Suppressor macrophage treated with lipopolysaccharide for 4 hours (primary cell): ENCODE measurements at places on chromosomes 13 and 19.

DNA sequence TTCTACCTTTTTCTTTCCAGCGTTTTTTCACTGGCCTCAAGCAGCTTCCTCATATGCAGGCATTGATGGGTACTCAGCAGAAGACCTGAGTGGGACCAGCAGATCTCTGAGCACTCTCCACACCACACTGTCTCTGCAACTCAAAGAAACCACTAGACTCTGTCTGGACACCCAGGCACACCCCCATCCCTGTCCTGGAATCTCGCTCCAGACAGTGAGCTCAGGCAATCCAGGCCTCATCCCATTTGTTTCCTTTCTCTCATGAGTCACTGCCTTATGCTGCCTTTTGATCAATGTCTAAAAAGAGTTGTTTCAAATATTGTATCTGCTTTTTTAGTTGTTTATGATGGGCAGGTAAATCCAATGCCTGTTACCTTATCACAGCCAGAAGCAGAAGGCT, 19.7 kb upstream of the POP4 start:
- no peak for DNase-seq

GRCh38 chr19:46371371-46371901, 24.5 kb downstream of the PPP5C start:
- no peak for DNase-seq

- peak; percentile 3 for DNase-seq
Measured at GRCh38 chr13:78326633-78327032, 276.7 kb downstream of the POU4F1 start.

DNA sequence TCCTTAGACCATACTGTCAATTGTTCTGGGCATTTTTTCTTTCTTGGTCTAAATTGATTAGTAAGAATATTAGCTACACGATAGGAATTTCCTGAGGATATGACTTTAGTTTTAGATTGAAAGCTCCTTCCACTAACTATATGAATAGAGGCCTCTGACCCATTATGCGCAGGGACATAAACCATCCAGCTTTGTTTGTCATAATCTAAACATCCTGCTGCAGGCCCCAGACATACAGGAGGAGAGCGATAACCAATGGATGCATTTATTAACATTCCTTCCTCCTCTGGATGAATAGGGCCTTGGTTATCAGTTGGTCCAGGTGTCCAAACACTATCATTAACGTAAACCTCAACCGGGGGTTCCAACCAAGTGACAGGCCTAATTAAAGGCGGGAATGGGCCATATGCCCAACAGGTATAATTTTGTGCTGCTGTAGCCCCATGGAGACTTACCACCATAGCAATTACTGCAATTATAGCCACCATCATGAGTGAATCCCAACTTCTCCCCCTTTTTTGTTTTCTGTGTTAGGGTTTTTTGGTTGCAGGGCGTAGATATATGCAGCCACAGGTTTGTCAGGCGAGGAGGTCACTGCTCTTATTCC, 32.6 kb downstream of the CLEC4M start:
- no peak for DNase-seq

- DNase-seq: no peak
Measured at GRCh38 chr13:104625201-104625600, 1559.0 kb upstream of the SLC10A2 start.

DNA sequence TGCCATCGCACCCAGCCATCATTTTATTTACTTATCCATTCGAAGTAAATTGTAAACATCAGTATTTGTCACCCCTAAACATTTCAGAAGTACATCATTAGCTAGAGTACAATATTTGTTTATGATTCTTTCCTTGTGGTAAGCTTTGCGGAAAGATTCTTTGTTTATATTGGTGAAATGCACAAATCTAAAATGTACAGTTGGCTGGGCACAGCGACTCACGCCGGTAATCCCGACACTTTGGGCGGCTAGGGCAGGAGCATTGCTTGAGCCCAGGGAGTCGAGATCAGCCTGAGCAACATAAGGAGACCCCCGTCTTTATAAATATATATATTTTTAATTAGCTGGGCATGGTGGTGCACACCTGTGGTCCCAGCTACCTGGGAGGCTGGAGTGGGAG, 10.1 kb downstream of the LGALS7B start:
- DNase-seq: no peak

GRCh38 chr13:24822640-24823039, 58.7 kb downstream of the RNF17 start:
- DNase-seq: no peak

GRCh38 chr13:113048766-113049165, 56.8 kb upstream of the F7 start:
- no peak for DNase-seq

GRCh38 chr13:33262997-33263396, 22.6 kb downstream of the STARD13 start:
- peak; percentile 41 for DNase-seq

DNA sequence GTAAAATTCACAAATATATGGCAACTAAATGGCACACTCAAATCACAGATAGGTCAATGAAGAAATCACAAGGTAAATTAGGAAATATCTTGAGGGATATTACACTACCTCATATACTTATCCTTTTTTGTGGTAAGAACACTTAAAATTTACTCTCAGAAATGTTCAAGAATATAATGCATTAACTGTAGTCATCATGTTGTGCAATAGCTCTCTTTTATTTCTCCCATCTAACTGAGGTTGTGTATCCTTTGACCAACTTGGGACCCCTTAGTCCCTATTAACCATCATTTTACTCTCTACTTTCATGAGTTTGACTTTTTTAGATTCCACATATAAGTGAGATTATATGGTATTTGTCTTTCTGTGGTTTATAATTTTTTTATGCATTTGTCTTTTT, 52.6 kb downstream of the WTIP start:
- no peak for DNase-seq

DNA sequence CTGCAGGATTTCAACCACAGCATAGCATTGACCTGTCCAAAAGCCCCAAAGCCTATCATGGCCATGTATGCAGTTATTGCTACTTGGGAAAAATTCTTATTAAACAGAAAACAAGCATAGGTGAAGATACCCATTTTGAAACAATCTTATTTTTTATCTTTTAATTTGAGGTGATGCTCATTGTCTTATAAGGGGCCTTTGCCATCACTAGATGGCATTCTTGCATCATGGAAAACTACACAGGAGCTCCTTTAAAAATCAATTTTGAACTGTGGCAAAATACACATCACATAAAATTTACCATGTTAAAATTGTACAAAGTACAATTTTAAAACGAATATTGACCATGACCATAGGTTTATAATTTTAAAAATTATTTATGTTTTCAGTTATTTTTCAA, 38.9 kb upstream of the ZNF835 start:
- no peak for DNase-seq

DNA sequence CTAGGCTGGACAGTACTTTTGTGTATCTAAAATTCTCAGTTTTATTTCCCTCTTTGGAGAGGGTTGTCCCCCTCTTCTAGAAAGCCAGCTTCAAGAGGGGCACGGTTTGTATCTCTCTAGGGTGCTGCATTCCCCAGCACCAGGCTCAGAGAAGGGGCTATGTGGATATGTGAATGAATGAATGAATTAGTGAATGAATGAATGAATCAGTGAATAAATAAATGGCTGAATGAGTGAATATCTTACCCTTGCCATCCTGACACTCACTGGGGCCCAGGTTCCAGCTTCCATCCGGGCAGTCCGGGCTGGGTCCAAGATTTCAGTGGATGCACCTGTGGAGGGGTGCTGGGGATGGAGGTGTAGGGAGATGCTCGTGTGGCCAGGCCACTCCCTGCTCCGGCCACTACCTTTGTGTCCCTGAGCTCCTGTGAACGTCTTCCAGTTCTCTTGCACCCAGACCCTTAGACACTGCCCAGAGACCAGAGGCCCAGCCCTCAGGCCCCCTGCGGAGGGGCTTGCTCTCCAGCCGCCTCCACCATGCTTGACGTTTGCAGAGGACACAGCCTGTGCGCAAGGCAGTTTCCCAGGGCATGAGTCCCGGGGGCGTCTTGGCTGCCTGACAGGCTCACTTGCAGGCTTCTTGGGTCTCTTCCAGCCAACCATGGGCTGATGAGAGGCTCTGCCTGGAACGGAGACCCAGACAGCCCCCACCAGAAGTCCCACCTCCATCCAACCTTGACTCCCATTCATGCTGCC, 2.8 kb upstream of the KCNN1 start:
- DNase-seq: no peak

DNA sequence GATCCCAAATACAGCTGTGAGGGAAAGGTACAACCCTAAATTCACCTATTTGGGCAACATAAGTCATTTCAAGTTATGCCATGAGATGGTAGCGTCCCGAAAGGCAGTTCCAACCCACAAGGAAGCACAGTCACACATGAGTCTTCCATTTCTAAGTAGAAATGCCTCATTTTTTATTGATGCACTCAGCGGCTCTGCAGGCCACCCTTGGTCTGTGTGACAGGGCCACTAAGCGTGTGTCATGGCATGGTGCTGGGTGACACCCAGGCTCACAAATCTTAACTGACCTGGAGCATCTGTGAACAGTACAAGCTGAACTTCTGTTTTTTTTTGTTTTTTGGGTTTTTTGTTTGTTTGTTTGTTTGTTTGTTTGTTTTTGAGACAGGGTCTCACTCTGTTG, 15.1 kb downstream of the RAB20 start:
- no peak for DNase-seq

- DNase-seq: peak; percentile 64
Measured at GRCh38 chr19:35090506-35091214, 25.0 kb upstream of the FXYD3 start.

DNA sequence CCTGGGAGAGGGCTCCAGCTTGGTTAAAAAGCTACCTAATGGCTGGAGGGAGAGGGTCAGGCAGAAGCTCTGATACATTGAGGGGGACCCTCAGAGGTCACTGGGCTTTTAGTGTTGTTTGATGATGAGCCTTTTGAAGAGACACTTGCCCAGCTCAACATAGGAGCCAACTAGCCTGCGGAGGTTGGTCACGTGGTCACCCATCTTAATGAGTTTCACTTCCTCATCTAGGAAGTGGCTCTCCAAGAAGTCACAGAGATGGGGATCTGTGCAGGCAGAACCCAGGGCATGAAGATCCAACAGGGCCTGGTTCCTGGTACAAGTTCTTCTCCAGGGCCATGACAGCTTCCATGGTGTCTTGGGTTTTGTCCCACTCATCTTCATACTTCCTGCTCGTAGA, 33.4 kb downstream of the IPO5 start:
- peak; percentile 54 for DNase-seq

DNA sequence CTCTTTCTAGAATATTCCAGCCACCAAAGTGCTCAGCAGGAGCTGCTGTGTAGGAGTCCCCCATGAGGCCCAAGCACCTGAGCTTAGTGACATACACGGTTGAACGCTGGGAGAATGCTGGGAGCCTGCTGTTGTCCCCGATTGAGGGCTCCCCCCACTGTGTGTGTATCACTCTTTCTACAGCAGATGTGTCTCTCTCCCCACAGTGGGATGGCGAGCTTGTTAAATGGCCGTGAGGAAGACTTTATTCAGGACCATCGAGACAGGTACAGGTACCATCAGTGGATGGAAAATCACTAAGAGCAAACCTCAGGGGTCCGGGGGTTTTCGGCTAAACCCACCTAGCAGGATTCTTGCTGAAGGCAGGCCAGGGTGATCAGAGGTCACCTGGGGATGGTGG, 22.7 kb downstream of the EPN1 start:
- no peak for DNase-seq

DNA sequence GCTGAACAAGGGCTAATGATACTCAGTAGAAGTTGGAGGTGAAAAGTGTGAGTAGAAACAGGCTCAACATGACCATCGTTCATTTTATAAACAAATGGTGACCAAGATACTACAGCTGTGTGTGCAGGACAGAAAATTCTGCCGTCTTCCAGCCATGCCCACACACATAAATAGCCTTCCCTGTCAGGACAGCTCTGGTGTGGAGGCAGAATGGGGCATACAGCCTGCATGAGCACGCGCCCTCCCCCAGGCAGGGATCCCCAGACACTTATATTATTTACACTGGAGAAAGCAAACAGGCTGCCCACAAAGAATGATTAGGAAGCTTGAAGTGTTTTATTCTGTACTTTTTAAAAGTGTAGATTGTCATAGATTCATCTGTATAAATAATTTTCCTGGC, 20.4 kb downstream of the GJA3 start:
- DNase-seq: no peak

DNA sequence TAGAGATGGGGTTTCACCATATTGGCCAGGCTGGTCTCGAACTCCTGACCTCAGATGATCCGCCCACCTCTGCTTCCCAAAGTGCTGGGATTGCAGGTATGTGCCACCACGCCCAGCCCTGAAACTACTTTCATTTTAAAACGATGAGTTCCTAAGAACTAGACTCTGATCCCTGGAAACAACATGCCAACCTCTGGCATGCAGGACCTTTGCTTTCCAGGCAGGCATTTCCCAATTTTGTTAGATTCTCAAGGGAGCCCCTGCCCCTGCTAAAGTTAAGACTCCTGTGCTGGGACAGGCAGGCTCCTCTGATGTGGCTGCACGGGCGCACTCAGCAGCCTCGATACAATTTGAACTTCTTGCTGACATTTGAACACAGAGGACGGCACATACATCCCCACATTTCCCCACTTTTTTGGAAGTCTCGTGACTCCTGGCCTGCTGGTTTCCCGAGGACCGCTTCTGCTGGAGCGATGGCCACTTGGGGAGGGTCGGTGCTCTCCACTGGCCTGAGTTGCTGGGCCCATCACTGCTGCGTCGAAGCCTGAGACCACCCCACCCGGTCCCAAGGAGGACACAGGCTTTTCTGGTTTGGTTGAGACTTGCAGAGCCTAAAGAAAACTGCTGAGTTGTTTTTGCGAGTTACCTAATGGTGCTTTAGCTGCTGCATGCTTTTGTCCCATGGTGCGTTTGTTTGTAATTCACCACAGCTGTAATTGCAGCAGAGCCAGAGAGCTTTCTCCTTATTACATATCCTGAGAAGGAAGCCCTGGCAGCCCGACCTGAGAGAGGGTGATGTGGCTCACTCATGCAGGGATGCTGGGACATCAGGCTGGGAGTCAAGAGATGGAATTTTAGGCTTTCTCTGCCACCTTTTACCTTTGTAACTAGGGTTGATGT, 8.2 kb downstream of the ATP11A start:
- no peak for DNase-seq
